Activated gamma-delta T cell treated with anti-CD3 and anti-CD28 coated beads, Interleukin-2, amount 50 U/mL, for 16 hours (primary cell): ENCODE measurements at places on chromosomes 6 and 20.

DNA sequence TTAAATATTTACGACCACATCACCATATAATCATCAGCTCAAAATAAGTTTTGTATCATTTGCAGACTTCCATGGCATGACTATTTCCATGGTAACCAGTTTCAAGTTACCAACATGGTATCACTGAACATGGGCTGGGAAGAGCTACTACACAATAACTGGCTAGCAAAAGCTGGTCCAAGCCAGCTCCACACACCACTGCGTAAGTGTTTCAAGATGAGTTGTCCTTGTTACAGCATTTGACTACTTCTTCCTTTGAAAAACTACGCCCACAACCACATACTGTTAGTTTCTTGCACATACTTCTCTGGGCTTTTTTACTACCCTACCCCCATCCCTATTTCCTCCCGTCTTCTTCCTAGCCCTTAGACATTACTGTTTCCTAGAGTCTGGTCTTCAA lies 8.5 kb downstream of the CD164 start:
- DNase-seq, result no peak

GRCh38 chr6:162576016-162576415 lies 151.6 kb downstream of the PRKN start:
- DNase-seq, result no peak

DNA sequence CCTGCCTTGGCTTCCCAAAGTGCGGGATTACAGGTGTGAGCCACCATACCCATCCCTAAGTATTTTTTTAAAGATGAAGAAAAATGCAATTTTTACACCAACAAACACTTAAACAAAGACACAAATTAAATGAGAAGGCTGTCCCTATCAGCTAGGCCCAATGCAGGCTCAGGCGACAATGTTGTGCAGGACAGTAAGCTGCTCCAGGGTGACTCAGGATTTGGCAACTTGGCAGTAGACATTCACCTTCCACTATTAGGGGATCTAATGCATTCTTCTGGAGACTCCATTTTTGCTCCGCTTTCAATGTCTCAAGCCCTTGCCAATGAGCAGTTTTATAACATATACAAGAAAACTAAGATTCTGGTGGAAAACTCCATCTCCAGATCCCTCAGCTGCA lies 19.7 kb downstream of the NDRG3 start:
- DNase-seq, result no peak

DNA sequence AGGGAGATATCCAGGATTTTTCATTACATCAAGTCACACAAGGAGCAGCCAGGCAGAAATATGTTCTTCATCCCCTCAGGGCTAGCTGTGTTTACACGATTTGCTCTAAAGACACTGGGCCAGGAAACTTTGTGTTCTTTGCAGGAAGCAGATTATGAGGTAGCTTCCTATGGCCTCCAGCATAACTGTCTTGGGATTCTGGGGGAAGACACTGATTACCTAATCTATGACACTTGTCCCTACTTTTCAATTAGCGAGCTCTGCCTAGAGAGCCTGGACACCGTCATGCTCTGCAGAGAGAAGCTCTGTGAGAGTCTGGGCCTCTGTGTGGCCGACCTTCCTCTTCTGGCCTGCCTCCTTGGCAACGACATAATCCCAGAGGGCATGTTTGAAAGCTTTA lies 11.2 kb downstream of the FAM120B start:
- DNase-seq, result no peak

DNA sequence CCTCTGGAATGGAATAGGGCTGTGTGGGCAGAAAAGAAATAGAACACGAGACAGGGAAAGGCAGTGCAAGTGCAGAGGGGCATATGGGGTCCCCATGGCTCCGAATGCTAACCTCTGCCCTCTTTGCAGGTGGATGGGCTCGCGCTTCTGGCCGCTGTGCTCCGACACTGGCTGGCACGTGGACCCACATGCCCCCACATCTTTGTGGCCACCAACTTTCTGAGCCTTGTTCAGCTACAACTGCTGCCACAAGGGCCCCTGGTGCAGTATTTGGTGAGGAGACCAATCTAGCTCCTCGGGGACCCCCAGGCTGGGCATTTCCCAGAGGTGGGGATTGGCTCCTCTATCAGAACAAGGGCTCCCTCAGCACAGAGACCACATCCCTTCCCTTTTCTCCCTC lies 1.1 kb upstream of the SAPCD1 start:
- DNase-seq, result no peak

GRCh38 chr6:99412065-99412464 lies 13.0 kb downstream of the PNISR start:
- DNase-seq, result no peak

DNA sequence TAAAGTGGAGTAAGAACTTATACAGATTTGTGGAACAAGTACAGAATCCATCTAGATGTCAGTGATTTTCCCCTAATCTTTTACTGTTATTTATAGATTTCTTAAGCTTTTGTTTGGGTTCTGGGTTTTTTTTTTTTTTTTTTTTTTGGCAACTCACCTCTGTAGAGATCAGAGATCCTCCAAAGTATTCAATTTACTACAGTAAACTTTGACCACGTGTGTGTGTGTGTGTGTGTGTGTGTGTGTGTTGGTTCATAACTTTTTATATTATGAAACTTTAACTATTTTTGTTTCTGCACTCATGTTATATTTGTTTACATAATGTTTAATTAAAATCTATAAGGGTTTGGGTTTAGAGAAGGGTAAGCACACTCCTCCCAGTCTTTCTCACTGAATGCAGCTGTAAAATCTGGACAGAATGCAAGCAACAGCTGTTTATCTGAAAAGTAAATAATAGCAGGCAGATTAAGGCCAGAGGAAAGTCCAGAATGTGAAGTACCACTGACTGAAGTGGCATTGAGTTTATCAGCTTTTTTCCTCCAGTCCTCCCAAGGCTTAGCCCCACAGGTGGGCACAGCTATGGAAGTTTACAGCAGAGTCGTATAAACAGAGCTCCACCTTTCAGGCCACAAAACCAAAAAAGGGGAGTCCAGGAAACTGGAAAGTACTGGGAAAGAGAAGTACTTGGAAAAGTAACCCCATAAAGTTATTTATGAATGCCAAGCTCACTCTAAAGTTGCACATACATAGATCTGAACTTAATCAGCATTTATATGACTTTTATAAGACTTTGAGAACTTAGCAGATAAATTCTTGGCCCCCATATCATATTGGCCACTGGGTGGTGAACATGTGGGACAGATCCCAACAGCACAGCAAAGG lies 43.0 kb upstream of the CD2AP start:
- no peak for DNase-seq

- DNase-seq, result no peak
Observed at GRCh38 chr20:19522071-19522801, 235.8 kb upstream of the RIN2 start.

DNA sequence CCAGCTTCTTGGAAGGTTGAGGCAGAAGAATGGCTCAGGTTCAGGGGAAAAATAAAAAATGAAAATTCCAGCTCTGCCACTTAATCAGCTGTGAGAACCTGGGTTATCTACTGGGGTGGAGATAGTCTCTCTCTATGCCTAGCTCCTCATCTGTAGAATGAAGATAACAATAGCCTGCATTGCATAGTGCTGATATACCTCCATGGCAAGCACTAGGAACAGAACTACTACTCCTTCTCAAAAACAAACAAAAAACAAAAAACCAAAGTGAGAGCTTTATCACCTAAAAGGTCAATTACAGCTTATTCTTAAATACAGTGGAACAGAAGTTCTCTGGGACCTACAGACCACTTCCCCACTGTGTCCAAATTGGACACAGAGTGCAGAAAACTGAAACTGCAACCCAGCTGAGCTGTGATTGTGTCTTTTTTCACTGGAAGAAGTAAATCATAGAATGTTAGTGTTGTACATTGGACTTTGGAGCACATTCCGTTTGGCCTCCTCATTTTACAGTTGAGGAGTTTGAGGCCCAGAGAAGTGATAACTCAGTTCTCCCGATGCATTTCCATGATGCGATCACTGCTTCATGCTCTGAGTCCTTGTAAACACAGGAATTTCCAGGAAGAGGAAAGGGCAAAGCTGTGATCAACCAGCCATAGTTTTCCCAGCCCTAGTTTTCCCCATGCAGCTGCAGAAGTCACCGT lies 23.3 kb downstream of the MTFR2 start:
- DNase-seq, result no peak

GRCh38 chr6:158517581-158517980 lies 42.3 kb upstream of the TMEM181 start:
- DNase-seq, result no peak

DNA sequence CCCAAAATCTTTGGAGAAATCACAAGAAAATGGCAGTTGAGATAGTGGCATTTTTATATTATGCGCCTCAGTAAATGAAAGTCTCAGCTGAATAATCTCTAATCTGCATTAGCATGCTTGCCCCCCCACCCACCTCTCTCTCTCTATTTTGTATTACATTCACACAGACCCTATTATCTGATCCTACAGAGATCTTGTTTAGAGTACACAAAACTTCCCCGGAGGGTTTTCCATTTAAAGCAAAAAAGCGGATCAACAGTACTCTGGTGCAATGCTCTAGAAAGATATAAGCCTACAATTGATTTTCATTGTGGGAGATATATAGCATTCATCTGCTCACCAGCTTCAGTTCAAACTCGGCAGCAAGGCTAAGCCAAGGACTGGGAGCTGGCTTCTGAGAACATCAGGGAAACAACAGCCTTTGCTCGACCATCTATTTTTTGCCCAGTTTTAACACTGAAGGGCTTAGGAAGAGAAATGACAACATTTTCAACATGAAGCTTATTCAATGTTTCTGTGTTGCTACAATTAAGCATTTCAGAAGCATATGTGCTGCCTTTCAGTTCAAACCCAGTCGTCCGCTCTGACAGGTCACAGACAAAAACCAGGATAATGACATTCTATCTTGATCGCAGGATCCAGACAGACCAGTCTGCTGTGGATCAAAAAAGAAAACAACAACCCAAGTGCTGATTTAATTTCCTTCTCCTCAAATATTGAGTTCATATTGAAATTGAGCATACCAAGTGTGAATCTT lies 137.6 kb upstream of the ATXN1 start:
- DNase-seq, result no peak

- no peak for DNase-seq
Observed at GRCh38 chr20:2729791-2730190, 37.2 kb downstream of the EBF4 start.

GRCh38 chr6:114042267-114043016 lies 71.5 kb upstream of the HDAC2 start:
- DNase-seq, result no peak

GRCh38 chr20:848193-848592 lies 14.7 kb downstream of the FAM110A start:
- no peak for DNase-seq

GRCh38 chr6:142918339-142919042 lies 26.5 kb downstream of the HIVEP2 start:
- no peak for DNase-seq

DNA sequence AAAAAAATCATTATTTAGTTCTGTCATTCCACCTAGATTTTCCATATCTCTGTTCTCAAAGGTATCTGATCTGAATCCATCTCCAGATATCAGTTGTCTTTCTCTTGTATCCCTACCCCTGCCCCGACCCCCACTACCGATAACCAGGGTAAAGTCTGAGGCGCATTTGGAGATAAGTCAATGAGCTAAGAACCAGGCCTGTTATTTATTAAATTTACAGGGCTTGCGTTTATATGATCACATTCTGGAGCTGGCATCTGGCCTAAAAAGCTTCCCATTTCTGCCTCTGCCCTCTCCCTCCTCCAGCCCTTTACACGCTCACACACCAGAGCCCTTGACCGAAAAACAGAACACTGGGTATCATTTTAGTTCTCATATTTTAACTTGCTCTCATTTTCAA lies 144.7 kb downstream of the ALDH8A1 start:
- DNase-seq, result no peak

GRCh38 chr20:25507385-25508082 lies 77.8 kb downstream of the NINL start:
- DNase-seq, result no peak

- DNase-seq, result no peak
Observed at GRCh38 chr20:32571566-32571965, 13.6 kb downstream of the NOL4L start.

GRCh38 chr6:1908784-1909183 lies 299.1 kb downstream of the FOXC1 start:
- DNase-seq, result no peak

- no peak for DNase-seq
Observed at GRCh38 chr6:145143379-145143778, 591.9 kb downstream of the EPM2A start.

- peak; percentile 40 for DNase-seq
Observed at GRCh38 chr6:130223508-130223907, 757 bp upstream of the SAMD3 start.

DNA sequence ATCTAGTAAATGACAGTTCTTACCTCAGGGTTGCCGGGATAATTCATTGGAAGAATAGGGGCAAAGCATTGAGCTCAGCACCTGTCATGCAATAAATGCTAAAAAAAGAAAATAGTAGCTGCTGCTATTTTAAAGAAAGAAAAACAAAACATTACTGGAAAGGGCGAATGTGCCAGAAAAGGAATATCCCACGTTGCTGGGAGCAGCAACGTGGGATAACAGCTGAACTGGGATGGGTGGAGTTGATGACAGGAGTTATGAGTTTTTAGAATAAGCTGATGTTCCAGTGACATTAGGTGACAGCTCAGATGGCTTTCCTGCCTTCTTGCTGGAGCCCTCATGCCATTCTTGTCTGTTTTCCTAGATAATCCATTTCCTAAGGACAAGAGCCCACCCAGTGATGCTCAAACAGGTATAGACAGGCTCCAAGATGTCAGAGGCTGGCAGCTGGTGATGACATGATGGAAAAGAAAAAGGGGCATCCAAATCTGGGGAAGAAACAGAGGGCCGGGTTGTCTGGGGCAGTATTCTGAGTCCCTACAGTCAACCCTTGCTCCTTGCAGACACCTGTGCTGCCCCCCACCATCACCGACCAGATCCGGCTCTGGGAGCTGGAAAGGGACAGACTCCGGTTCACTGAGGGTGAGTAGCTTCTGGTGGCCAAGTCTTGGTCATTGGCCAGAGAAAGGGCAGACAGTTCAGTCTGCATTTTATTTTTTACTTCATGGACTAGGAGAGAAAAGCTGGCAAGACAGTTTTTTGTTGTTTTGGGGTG lies 1.1 kb upstream of the VARS2 start:
- DNase-seq, result no peak

GRCh38 chr6:163955756-163956155 lies 541.2 kb downstream of the QKI start:
- DNase-seq, result no peak
